ENCODE measurements at places on chromosomes 16 and 17.

GRCh38 chr17:19716108-19717030 lies at the start of gene SLC47A2:
Gene SLC47A2 (minus strand): TSS chr17:19716584. CDS start chr17:19716555, 29 bp downstream.
- DNase-seq, result no peak

DNA sequence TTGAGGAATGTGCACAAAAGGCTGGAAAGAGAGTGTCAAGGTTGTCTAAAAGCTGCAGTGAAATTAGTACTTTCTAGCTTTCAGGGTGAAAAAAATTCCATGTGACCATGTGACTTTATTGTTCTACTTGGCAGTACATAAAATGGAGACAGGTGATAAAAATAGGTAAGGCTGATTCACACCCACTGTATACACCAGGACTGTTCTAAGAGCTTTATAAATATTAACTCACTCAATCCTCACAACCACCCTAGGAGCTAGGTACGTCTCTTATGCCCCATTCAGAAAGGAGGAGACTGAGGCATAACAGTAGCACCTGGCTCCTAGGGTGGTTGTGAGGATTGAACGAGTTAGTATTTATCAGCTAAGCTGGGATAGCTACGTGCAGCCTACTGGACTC lies 28.2 kb upstream of the DNAH17 start:
- no peak for DNase-seq

- no peak for DNase-seq
Measured at GRCh38 chr16:4915226-4915761, 21.7 kb downstream of the PPL start.

GRCh38 chr17:50893183-50893993 lies 27.2 kb upstream of the TOB1 start:
- DNase-seq, result no peak

GRCh38 chr16:56029026-56029425 lies 153.9 kb upstream of the CES5A start:
- no peak for DNase-seq

DNA sequence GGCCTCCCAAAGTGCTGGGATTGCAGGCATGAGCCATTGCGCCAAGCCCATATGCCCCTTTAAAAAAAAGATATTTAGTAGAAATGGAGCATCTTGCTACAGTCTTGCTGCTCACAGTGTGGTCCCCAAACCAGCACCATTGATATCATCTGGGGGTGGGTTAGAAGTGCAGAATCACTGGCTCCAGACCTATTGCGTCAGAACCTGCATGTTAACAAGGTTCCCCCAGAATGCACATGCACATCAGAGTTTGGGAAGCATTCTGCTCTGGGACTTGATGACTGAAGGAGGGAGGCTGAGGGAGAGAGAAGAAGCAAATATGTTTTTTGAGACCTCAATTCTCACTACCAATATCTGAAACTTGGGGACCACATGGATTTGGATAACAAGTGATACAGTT lies 16.0 kb upstream of the ARL4D start:
- no peak for DNase-seq

DNA sequence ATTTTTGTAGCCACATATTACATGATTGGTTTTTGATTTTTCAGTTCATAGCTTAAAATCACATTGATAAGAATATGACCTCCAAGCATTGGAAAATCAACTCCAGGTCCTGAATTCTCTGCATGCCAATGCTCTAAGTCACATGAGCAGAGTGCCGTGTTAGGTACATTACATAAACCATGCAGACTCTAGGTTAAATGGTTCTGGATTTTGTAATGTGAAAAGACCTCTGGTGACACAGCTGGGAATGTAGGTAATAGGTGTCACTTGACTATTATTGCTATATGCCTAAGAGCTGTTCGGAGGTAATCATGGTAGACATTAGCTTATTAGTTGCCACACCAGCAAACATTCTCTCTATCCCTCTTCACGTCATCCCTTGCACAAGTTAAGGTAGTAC lies 231.1 kb upstream of the SALL1 start:
- DNase-seq, result no peak

DNA sequence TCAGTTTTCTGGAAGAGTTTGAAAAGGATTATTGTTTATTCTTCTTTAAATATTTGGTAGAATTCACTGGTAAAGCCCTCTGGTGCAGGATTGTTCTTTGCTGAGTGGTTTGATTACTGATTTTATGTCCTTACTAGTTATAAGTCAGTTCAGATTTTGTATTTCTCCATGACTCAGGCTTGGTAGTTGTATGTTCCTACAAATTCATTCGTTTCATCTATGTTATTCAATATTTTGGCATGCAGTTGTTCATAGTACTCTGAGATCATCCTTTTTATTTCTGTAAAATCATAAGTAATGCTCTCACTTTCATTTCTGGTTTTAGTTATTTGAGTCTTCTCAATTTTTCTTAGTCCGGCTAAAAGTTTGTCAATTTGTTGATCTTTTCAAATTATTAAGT lies 58.1 kb upstream of the CRYM start:
- no peak for DNase-seq

DNA sequence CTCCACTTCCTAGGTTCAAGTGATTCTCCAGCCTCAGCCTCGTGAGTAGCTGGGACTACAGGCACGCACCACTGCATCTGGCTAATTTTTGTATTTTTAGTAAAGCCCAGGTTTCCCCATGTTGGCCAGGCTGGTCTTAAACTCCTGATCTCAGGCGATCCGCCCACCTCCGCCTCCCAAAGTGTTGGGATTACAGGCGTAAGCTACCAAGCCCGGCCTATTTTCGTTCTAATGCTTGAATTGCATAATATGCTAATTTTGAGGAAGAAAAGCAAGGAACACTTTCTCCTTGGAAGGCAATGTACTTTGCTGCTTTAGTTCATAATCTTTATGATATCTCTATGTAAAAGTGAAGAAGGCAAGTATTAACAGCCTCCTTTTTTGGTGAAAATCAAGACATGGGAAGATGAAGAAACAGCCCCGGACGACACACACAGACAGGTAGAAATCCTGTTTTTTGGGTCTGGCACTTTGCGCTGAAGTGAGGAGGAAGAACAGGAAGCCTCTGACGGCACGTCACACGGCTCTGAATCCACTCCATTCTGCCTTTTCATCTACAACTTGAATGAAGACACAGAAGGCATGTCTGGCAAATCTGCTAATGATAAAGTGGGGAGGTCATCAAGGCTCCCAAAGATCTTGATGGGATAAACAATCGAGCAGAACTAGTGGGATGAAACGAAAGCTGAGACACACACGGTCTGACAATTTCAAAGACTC lies 24.9 kb downstream of the VPS53 start:
- DNase-seq, result no peak

GRCh38 chr17:51091635-51092034 lies 29.0 kb downstream of the SPAG9 start:
- no peak for DNase-seq

DNA sequence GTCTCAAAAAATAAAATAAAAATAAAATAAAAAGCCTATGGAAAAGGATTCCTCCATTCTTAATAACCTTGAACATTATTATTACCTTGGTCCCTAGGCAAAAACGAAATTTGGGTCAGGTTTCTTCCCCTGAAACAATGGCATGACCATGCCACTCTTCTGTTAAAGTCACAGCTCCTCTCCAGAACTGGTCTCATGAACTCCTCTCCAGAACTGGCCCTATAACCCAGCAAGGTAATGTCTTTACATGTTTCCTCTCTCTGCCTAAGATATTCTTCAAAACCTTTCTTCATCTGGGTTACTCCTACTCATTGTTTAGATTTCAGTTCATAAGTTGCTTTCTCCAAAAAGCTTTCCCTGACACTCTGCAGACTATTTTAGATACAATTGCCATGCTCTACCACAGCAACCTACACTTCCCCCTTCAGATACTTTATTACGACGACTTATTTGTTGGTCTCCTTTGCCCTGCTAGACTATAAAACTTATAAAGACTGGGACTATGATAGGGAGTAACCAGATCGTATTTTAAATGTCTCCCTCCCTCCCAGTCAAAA lies 13.5 kb downstream of the TRIM37 start:
- no peak for DNase-seq

- DNase-seq, result no peak
Measured at GRCh38 chr17:11121341-11121985, 119.5 kb upstream of the SHISA6 start.

DNA sequence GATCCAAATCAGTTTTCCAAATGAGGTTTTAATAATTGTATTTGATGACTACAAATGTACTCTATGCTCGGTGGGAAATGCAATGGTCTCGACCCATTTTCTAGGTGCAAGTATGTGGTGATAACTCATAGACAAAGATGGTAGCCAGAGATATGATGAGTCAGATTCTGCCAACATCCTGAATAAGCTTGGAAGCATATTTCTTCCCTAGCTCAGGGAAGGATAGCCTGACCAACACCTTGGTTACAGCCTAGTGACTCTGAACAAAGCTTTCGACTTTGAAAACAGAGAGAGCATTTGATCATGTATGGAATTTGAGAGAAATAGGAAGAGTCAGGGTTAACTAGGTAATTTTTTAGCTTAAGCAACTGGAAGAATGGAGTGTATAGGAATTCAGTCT lies 128.3 kb upstream of the MYOCD start:
- no peak for DNase-seq

- no peak for DNase-seq
Measured at GRCh38 chr17:40178021-40178601, 841 bp downstream of the RAPGEFL1 start.

- DNase-seq, result no peak
Measured at GRCh38 chr17:78197147-78197832, 10.1 kb downstream of the AFMID start.

DNA sequence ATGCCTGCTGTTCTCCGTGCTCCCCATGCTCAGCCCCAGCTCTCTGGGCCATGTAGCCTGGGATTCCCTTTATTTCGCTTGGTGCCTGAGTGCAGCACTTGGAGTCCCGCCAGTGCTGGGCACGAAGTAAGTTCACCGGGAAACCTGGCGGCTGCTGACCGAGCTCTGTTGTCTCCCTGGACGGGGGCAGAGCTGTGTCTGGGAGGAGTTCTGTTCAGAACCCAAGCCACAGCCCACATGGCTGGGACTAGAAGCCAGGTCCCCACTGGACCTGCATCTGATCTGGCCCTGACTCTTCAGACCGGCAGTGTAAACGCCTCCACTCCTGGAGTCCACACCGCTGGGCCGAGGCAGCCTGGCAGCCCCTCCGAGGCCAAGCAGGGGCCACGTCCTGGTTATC lies 37.5 kb upstream of the CIBAR2 start:
- no peak for DNase-seq

- peak; percentile 58 for DNase-seq
Measured at GRCh38 chr16:997440-998051, 16.0 kb downstream of the SOX8 start.

DNA sequence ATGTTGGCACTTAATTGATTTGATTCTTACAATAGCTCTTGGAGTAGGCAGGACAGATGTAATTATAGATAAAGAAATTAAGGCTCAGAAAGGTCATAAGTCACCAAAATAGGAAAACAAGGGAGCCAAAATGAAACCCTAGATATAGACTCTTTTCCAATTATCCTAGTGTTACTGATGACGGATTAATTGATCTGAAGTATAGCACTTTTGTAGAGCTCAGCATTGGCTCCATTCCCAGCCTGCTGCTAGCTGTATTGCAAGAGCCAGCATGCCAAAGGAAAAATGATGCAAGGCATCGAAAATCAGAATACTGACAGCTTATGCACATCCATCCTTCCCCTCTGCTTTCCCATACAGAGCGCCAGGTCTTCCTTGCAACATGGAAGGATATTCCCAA lies 21.6 kb upstream of the RASL10B start:
- DNase-seq, result no peak

- DNase-seq, result no peak
Measured at GRCh38 chr17:15256689-15257088, 8.4 kb downstream of the PMP22 start.

GRCh38 chr16:2816751-2817339 lies at the start of gene PRSS21:
Gene PRSS21 (plus strand): TSS chr16:2817237. CDS start chr16:2817269, 32 bp downstream.
- peak; percentile 52 for DNase-seq

DNA sequence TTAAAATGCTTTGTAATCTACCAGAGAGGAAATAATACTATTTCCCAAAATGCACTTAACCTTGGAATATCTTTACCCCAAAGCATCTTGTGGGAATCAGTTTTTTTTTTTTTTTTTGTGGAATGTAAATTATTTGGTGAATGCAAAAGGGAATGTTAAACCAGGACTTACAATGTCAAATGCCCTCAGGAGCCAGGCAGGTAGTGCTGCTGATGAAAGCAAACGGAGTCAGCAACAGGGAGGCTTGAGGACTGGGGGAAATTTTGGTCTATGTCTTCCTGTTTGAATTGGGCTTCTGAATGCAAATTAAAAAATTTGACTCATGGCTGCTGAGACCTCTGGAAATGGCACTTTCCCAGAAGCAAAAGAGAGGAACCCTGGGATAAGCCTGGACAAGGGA lies 96.5 kb upstream of the NLRP1 start:
- DNase-seq, result no peak

DNA sequence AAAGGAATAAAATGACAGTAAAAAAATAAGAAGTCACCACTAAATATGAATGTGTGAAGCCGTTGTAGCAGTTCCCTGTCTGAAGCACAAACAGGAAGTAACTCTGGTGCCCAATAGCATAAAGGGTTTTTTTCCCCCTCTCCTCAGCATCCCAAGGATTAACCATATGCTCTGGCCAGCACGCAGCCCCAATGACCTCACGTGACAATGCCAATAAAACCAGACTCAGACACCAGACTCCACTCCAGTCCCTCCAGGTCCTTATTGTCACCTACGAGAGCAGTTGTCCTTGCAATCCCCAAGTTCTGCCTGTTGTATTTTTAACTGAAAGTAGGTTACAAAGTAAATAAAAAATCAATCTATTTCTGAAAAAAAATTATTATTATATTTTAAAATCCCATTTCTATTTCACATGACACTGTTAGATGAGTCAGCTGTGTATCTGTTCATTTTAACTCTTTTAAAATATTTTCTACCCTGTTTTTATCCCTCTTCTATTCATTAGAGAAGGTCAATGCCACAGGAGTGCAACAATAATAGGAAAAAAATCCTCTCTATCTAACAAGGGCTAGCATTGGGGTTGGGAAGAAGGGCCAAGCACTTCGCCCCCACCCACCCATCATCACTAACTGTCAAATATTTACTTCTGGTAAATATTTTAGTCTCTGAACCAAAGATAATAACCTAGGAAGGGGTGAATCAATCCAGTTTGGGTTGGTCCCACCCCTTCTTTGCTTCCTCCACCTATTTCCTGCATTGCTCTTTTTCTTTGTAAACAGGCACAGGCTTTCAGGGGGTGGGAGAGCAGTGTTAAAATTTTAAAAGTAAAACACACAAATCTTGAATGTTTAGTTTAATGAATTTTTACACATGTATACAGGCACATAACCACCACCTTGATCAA lies 6.6 kb downstream of the PRAC1 start:
- DNase-seq, result no peak

DNA sequence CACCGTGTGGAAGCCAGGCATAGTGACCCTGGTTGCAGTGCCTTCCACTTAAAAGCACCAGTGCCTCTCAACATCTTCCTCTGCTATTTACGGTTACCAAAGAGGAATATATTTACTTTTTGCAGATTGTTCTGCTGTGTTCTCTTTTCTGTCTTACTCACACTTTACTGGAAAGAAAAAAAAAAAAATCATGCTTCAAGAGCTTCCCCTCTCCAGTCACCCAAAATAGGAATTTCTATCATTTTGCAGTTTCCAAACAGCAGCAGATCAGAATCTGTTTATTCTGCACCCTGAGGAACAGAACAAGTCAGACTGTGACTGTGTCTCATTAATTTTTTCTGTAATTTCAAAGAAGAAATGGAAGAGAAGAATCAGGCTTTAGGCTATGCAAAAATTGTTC lies 96.1 kb downstream of the KCNJ2 start:
- DNase-seq, result no peak

- DNase-seq, result peak; percentile 7
Measured at GRCh38 chr17:36072431-36073121, 8.5 kb downstream of the CCL18 start.

- DNase-seq, result no peak
Measured at GRCh38 chr17:37605081-37605480, 4.1 kb downstream of the SYNRG start.

- no peak for DNase-seq
Measured at GRCh38 chr17:52106072-52106471, 52.4 kb downstream of the CA10 start.
